Omental fat pad (tissue), 4 donors: ENCODE measurements at places on chromosomes 1 and 21. TPM values are rescaled to one million over a fixed set of nuclear protein-coding genes. Genes with fewer than 3 reads are reported as not detected.

- no peak for DNase-seq
Observed at GRCh38 chr1:16402742-16403141, 34.5 kb downstream of the SPATA21 start.

DNA sequence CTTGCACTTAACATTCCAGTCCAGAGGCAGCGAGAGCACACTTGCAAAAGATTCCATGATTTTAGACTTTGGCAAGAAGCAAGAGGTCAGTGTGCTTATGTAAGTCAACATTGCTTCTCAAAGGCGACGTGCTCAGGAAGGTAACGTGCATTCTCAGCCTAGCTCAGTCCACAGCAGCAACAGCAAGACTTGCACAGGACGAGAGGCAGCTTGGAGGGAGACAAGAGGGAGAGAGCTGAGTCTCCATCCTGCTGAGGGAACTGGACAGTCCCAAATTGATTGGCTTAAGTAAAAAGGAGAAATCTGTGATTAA is 56.5 kb downstream of the PTP4A2 start:
- DNase-seq = no peak

The IGSF8 gene
- 19.0 TPM for total RNA-seq

DNA sequence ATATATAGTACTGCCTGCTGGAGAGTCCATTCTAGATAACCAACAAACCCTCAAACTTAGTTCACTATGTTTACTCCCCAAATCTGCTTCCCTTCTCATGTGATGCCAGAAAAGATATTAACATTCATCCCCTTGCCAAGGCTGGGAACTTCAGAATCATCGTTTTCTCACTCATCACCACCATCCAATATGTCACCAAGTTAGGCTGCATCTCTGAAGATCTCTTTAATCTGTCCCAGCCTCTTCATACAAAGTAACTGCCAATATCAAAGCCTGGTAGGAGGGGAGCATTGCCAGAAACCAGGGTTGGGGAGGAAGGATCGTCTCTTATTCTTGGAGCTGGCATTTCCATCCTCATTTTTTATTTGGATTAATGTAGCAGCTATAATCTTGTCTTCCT is 71.6 kb downstream of the XCL2 start:
- no peak for DNase-seq

DNA sequence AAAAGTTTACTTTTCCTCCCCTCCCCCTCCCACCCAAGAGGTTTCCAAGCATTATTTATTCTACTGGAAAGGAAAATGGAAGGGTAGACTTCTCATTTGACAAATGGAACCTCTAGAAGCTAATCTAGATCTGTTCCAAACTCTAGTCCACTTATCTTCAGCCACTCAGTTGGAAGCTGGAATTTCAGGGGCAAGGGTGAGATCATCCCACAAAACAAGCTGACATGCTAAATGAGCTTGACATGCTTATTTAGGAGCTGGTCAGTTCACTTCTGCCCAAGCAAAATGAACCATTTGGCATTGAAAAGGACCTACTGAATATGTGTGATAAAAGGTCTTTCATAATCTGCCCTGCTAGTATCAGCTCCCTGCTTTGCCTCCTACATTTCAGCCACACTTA is 5.0 kb downstream of the LRRC41 start:
- DNase-seq = no peak

GRCh38 chr1:168368131-168368530 is 87.5 kb downstream of the TBX19 start:
- no peak for DNase-seq
